ENCODE measurements at places on chromosomes 2 and 18. TPM values are rescaled to one million over a fixed set of nuclear protein-coding genes. Genes with fewer than 3 reads are reported as not detected.

GRCh38 chr2:30155202-30155601 is 8.4 kb downstream of the YPEL5 start:
- H3K4me3 ChIP-seq, result no peak overlapping the region
- DNase-seq, result no peak
- peaks cover 47% of the 10 kb centered on the region for H3K36me3 ChIP-seq
- H3K27ac ChIP-seq, result no peak overlapping the region
- H3K27me3 ChIP-seq, result no peaks in the 10 kb centered on the region

- no peaks in the 10 kb centered on the region for H3K36me3 ChIP-seq
- no peak overlapping the region for H3K4me3 ChIP-seq
- no peak overlapping the region for H3K27ac ChIP-seq
- H3K27me3 ChIP-seq, result no peaks in the 10 kb centered on the region
- H3K4me1 ChIP-seq, result no peaks in the 10 kb centered on the region
Measured at GRCh38 chr2:142873831-142874287, 3.6 kb upstream of the KYNU start.

DNA sequence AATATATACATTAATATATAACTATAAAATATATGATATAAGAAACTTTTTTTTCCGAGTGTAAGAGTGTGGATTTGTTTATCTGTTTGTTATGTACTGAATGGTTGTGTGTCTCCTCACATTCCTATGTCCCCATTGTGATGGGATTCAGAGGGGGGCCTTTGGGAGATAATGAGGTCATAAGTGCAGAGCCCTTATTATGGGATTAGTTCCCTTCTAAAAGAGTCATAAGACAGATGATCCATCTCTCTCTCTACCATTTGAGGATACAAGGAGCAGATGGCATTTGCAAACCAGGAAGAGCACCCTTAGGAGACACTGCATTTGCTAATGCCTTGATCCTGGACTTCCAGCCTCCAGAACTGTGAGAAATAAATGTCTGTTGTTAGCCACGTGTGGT is 30.3 kb upstream of the SAP130 start:
- peaks cover 1% of the 10 kb centered on the region for H3K27me3 ChIP-seq
- H3K27ac ChIP-seq, result no peak overlapping the region
- no peaks in the 10 kb centered on the region for H3K4me1 ChIP-seq
- no peaks in the 10 kb centered on the region for H3K36me3 ChIP-seq
- DNase-seq, result no peak
- H3K4me3 ChIP-seq, result no peak overlapping the region

DNA sequence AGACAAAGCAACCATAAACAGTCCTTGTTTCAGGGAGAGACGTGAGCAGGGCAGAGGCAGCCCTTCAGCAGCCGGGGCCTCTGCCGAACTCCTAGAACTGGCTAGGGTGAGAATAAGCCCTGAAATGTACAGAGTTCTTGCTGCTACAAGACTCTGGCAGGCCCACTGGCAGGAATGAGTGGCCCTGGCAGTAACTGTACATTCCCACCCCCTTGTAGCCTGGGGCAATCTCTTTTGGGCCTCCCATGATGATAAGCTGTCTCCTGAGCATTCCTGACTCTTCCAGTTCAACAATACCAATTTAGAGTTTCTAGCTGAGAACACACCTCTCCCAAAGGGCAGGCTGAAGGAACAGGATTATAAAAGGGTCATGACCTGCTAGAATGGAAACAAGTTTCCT is 54.3 kb downstream of the HAUS1 start:
- no peaks in the 10 kb centered on the region for H3K27me3 ChIP-seq
- no peak overlapping the region for H3K4me3 ChIP-seq
- peaks cover 82% of the 10 kb centered on the region for H3K4me1 ChIP-seq

- peaks cover 90% of the 10 kb centered on the region for H3K4me1 ChIP-seq
- H3K4me3 ChIP-seq, result peak overlapping the region; percentile 53
- no peaks in the 10 kb centered on the region for H3K27me3 ChIP-seq
- H3K27ac ChIP-seq, result peak overlapping the region; percentile 99
Measured at GRCh38 chr2:234422981-234423431, 73.9 kb downstream of the ARL4C start.

DNA sequence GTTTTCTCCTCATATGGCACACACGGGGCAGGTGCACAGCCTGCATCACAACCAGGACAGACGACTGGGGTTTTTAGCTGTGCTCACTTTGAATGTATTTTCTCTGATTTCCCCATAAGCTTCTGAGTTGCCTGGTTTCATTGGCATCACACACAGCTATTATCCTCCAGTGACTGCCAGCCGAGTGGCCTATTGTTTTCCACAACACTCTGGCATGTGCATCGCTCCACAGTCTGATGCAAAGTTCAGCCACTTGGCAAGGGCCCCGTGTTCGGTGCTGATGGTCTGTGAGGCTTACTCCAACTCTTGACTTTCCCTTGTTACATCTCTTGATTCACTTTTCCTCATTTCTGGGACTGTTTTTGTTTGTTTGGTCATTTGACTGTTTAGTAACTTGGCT is 593.1 kb downstream of the CBLN2 start:
- H3K4me1 ChIP-seq, result no peaks in the 10 kb centered on the region
- no peak overlapping the region for H3K4me3 ChIP-seq
- H3K27me3 ChIP-seq, result no peaks in the 10 kb centered on the region
- no peaks in the 10 kb centered on the region for H3K36me3 ChIP-seq
- H3K27ac ChIP-seq, result no peak overlapping the region
- no peak for DNase-seq

- DNase-seq, result no peak
- H3K4me1 ChIP-seq, result peaks cover 3% of the 10 kb centered on the region
- no peaks in the 10 kb centered on the region for H3K36me3 ChIP-seq
- no peak overlapping the region for H3K4me3 ChIP-seq
- H3K27ac ChIP-seq, result no peak overlapping the region
Measured at GRCh38 chr2:10362898-10363454, 60.3 kb downstream of the HPCAL1 start.

DNA sequence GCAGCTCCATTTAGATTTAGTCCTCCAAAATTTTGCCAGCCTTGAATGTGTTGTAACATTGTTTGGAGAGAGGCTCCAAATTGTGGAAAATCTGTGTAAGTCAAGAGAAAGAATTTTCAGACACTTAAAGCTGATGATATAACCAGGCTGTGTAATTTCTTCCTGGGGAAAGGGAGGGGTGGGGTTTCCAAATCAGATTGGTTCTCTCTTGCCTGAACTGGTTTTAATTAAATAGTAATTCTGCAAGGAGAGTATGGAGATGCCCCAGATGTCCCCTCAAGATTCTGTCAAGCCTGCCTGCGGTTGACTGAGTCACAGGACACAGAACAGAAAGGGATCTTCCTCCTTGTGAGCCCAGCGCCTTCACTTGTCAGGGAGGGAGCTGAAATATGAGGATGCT is 54.5 kb downstream of the C18orf63 start:
- peaks cover 16% of the 10 kb centered on the region for H3K27me3 ChIP-seq
- H3K36me3 ChIP-seq, result peaks cover 2% of the 10 kb centered on the region
- peaks cover 45% of the 10 kb centered on the region for H3K4me1 ChIP-seq
- DNase-seq, result no peak
- no peak overlapping the region for H3K27ac ChIP-seq
- no peak overlapping the region for H3K4me3 ChIP-seq

DNA sequence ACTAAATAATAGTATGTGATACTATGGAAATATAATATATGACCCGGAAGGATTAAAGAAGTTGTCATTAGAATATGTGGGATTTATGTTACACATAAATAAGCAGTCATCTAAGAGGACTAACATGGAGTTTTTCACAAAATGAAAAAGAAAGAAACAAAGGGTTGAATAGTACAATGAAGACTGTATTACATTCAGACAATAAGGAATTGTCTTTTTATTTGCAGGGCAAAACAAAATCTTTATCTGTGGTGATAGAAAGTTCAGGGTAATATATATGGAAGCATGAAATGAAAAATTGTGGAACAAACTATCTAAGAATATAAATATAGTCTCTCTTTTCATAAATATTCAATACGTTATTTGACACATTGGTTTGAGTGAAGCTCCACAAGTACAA is 5.8 kb downstream of the ERMN start:
- H3K27ac ChIP-seq, result no peak overlapping the region
- H3K4me3 ChIP-seq, result no peak overlapping the region
- no peak for DNase-seq
- H3K4me1 ChIP-seq, result peaks cover 19% of the 10 kb centered on the region
- H3K36me3 ChIP-seq, result peaks cover 36% of the 10 kb centered on the region
- H3K27me3 ChIP-seq, result no peaks in the 10 kb centered on the region

DNA sequence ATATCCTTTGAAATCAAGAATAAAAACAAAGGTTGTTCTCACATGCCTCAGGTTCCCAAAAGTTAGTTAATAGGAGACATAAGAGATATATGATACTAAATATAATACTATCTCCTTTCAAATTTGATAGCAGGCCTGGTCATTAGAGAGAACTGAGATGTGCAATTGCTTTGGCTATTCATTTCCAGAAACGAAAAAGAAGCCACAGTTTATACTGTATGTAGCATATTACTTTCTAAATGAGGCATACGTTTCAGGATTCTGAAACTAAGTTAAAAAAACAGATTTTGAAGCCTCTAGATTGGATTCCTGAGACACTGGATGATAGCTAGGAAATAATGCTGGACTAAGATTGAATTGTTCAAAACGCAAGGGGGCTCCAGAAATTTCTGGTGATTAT is 7.1 kb downstream of the PPP1R1C start:
- no peak for DNase-seq
- H3K27me3 ChIP-seq, result no peaks in the 10 kb centered on the region
- H3K27ac ChIP-seq, result no peak overlapping the region
- no peaks in the 10 kb centered on the region for H3K4me1 ChIP-seq

- H3K4me1 ChIP-seq, result no peaks in the 10 kb centered on the region
- no peak overlapping the region for H3K4me3 ChIP-seq
- no peak overlapping the region for H3K27ac ChIP-seq
- no peaks in the 10 kb centered on the region for H3K36me3 ChIP-seq
- DNase-seq, result no peak
- H3K27me3 ChIP-seq, result peaks cover 2% of the 10 kb centered on the region
Measured at GRCh38 chr18:75341897-75342296, 85.6 kb downstream of the SMIM21 start.

DNA sequence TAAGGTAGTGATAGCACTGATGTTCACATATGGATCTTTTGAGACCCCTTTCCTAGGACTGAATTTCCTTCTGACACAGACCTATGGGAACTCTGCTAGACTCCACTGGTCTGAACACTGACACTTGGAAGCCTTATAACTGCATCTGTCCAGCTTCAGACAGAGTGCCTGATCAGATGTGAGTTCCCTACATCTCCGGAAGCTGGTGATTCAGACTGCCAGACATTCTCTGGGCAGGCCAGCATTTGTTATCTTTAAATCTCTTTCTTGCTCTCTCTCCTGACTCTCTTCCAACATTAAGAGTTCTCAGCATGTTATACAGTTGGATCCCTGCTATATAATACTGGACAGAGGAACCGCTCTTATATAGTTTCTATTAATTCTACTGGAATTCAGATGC is 408.5 kb downstream of the ZEB2 start:
- H3K4me1 ChIP-seq, result no peaks in the 10 kb centered on the region
- no peak overlapping the region for H3K27ac ChIP-seq
- H3K27me3 ChIP-seq, result no peaks in the 10 kb centered on the region
- H3K4me3 ChIP-seq, result no peak overlapping the region

GRCh38 chr18:29004921-29005320 is 828.0 kb upstream of the CDH2 start:
- H3K36me3 ChIP-seq, result no peaks in the 10 kb centered on the region
- no peak overlapping the region for H3K27ac ChIP-seq
- H3K4me1 ChIP-seq, result no peaks in the 10 kb centered on the region
- DNase-seq, result no peak

DNA sequence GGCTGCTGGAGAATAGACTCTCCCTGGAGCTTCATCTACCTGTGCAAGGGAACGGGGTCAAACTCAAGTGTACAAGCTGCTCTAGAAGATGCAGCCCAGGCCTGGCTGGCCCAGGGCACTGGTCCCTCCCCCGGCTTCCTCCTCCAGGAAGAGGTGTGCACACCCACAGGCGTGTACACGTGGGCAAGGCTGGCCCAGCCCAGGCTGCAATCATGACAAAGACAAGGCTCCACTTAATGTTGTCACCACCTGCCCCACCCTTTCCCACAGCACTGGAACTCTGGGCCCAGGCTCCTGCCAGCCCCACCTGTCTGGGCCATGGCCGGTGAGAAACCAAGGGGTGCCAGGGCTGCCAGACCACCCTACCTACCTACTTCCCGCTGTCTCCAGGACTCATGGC is 29.6 kb upstream of the ALPP start:
- no peaks in the 10 kb centered on the region for H3K36me3 ChIP-seq
- peaks cover 39% of the 10 kb centered on the region for H3K27me3 ChIP-seq
- peaks cover 7% of the 10 kb centered on the region for H3K4me1 ChIP-seq

GRCh38 chr2:58006256-58006951 is 40.2 kb upstream of the VRK2 start:
- no peaks in the 10 kb centered on the region for H3K4me1 ChIP-seq
- no peak for DNase-seq
- H3K36me3 ChIP-seq, result no peaks in the 10 kb centered on the region
- H3K4me3 ChIP-seq, result no peak overlapping the region

DNA sequence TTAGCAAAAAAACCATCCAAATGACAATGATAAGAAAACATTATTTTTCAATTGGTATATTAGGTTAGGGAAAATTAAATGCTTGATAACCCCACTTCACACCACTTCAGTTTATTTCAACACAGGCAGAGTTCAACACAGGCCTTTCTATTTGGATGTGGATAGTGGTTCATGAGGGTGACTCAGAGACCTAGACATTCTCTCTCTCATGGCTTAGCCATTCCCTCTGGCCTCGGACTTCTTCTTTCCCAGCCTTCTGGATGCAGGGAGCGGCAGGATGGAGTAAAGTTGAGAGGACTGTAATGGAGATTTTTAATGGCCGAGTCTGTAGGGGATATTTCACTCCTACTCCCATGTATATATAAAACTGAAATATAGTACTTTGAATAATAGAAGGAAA is 109.7 kb downstream of the CTNNA2 start:
- H3K4me1 ChIP-seq, result no peaks in the 10 kb centered on the region
- no peak overlapping the region for H3K4me3 ChIP-seq
- H3K27me3 ChIP-seq, result no peaks in the 10 kb centered on the region
- DNase-seq, result no peak
- H3K36me3 ChIP-seq, result no peaks in the 10 kb centered on the region
- no peak overlapping the region for H3K27ac ChIP-seq

GRCh38 chr2:39541011-39541930 is 104.2 kb upstream of the MAP4K3 start:
- no peak overlapping the region for H3K4me3 ChIP-seq
- H3K27me3 ChIP-seq, result no peaks in the 10 kb centered on the region
- DNase-seq, result no peak
- H3K36me3 ChIP-seq, result no peaks in the 10 kb centered on the region
- peaks cover 4% of the 10 kb centered on the region for H3K4me1 ChIP-seq
- H3K27ac ChIP-seq, result no peak overlapping the region

IL36RN gene
- not detected for total RNA-seq

UGT1A10 gene
- total RNA-seq, result not detected

SLC20A1 gene
- total RNA-seq, result 165 TPM

KCNJ3 gene
- total RNA-seq, result not detected

HAAO gene
- not detected for total RNA-seq

FAM237A gene
- total RNA-seq, result not detected

OSR1 gene
- total RNA-seq, result not detected

ALLC gene
- total RNA-seq, result not detected

Measured in activated CD4-positive, alpha-beta T cell treated with anti-CD3 and anti-CD28 coated beads, Interleukin-2, amount 10 ng/mL, durations not matched to agents 7 days and 5 days (primary cell).